Muscle of back (tissue), 13 donors: ENCODE measurements at places on chromosomes 12 and 14. TPM values are rescaled to one million over a fixed set of nuclear protein-coding genes. Genes with fewer than 3 reads are reported as not detected.

TSPAN31 gene
- polyA plus RNA-seq: 44.9 TPM

TUNAR gene
- polyA plus RNA-seq: not detected

MIP gene
- not detected for polyA plus RNA-seq

NRDE2 gene
- 7.1 TPM for polyA plus RNA-seq

DNA sequence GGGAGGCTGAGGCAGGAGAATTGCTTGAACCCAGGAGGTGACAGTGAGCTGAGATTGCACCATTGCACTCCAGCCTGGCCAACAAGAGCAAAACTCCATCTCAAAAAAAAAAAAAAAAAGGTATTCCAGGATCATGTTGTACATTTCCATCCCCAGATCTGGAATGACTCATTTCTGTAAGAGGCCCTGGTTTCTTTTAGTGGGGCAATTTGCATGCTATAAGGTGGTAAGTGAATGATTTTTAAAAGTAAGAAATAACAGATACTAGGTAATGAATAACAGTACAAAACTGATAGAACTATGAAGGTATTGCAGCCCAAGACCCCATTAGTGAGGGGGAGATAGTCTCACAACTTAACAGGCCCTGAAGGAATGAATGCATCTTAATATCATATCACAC lies 17.7 kb upstream of the ADCK1 start:
- DNase-seq: no peak

PPP1R36 gene
- polyA plus RNA-seq: 0.56 TPM

PPFIA2 gene
- polyA plus RNA-seq: 1.4 TPM

DNA sequence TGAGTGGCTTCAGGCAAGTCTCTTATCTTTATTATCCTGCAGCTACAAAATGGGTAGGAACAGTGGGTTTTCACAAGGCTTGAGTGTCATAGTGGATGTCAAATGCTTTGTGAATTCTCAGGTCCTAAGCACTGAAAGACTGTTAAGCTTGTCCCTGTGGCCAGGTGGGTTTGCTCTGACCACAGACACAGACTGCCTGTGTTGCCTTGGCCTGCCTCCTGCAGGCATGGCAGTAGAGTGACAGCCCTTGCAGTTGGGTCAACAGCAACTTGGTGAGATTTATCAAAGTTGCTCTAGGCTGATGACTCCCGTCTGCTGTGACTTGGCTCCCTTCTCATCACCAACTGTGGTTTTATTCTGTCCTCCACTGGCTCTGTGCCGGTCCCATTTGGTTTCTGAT lies 520.0 kb upstream of the CCDC196 start:
- no peak for DNase-seq

BATF gene
- not detected for polyA plus RNA-seq

RDH16 gene
- polyA plus RNA-seq: 0.50 TPM

ACOT6 gene
- not detected for polyA plus RNA-seq

MYRFL gene
- 0.37 TPM for polyA plus RNA-seq

GRCh38 chr14:82420871-82421270 lies 887.2 kb upstream of the SEL1L start:
- peak; percentile 13 for DNase-seq

HAL gene
- polyA plus RNA-seq: 0.29 TPM

- no peak for DNase-seq
Observed at GRCh38 chr12:33180918-33181317, 258.7 kb downstream of the SYT10 start.

ETFRF1 gene
- 27.8 TPM for polyA plus RNA-seq

DBX2 gene
- polyA plus RNA-seq: not detected

ZNF641 gene
- 13.8 TPM for polyA plus RNA-seq

GRCh38 chr14:52954346-52955214 lies 3.7 kb upstream of the FERMT2 start:
- DNase-seq: no peak

KRT77 gene
- not detected for polyA plus RNA-seq

PIANP gene
- 5.2 TPM for polyA plus RNA-seq

TMED10 gene
- 135 TPM for polyA plus RNA-seq

OVCH1 gene
- polyA plus RNA-seq: 0.39 TPM

KIF26A gene
- 6.2 TPM for polyA plus RNA-seq

DNA sequence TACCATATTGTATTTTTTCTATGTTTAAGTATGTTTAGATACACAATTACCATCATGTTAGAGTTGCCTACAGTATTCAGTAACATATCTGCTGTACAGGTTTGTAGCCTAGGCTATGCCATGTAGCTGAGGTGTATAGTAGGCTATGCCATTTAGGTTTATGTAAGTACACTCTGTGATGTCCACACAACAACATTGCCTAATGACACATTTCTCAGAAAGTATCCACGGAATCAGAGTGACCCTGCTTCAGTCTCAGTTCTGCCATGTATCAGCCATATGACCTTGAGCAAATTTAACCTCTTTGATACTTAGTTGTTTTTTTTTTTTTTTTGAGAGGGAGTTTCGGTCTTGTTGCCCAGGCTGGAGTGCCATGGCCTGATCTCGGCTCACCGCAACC lies 12.7 kb downstream of the SUSD6 start:
- DNase-seq: no peak

DNA sequence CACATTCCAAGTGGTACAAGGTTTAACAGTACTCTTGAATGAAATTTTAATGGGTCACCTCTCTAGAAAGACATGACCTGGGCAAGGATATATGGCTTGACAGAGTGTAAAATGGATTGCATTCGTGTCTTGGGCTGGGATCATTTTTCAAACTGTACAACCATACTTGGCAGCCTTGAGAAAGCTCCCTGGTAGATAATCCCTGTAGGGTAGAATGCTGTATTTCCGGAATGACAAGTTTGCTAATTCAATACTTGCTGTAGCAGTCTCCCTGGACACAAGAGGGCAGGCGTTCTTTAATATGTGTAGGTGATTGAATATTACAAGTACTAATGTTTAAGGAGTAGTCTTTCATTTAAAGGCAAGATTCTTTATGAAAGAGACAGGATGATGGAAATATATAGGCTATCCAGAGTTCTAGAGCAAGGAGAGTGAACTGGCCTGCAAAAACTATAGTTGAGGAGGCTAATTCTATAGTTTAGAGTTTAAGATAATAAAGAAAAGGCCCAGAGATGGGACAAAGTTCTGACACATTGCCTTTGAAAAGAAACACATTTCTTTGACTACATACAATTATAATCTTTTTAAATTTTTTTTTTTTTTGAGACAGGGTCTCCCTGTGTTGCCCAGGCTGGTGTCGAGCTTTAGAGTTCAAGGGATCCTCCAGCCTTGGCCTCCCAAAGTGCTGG lies 53.4 kb downstream of the PLBD1 start:
- peak; percentile 4 for DNase-seq

CHFR gene
- polyA plus RNA-seq: 16.3 TPM

OTX2 gene
- not detected for polyA plus RNA-seq

GRCh38 chr14:99564256-99564925 lies 39.6 kb downstream of the CCDC85C start:
- peak; percentile 90 for DNase-seq

- no peak for DNase-seq
Observed at GRCh38 chr12:122944605-122945592, 21.4 kb downstream of the ABCB9 start.

PPP1R1A gene
- polyA plus RNA-seq: 39.8 TPM

- DNase-seq: no peak
Observed at GRCh38 chr14:70784886-70785285, 24.4 kb downstream of the MAP3K9 start.

KRT74 gene
- not detected for polyA plus RNA-seq

GRCh38 chr12:29145372-29146170 lies 3.5 kb upstream of the FAR2 start:
- no peak for DNase-seq

DNA sequence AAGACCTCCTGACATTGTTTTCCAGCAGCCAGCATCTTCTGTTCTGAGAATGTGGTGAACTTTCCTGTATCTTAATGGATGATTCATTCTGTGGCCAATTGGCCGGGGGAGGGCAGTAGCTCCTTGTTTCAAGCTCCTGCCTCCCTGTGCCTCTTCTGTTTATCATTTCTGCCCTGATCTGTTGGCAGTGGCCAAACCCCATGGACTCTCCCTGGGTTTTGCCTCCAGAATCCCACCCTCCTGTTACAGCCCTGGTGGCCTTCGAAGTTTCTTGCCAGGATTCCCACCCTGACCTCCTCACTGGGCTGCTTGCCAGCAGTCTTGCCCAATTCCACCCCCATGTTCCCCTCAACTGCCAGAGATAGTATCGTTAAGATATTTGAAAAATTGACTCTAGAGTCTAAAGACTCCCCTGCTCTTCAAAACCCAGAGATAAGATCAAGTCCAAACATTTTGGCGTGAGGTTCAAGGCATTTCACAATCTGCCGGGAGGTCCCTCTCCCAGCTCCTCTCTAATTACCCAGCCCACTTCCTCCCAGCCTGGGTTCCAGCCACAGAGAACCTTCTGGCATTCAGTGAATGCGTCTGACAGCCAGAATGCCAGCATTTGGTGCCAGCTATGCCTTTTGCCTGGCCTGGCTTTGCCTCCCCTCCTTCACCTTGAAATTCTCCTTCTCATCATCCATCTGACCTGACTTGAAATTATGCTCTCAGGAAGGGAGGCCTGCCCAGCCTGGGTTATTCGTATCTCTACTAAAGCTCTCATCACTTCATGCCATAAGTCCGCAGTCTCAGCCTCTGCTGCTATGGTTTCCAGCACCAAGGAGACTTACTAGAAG lies 37.7 kb upstream of the TXNRD1 start:
- DNase-seq: peak; percentile 10

OAS2 gene
- polyA plus RNA-seq: 6.6 TPM

DNA sequence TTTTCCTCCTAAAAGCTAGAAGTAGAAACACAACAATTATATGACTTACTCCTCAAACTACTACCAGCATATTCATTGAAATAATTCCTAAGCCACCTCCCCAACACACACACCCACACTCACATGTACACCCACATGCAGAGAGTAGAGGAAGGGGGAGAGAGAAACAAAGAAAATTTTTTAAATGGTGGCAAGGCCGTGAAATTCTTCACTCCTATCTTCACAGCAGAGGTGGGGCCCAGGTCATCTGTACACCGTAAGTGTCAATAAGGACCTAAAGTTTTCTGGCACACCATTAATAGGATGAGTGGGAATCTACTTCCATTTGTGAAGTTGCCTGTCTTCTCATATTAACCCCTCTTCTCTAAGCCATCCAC lies 73.9 kb upstream of the EGLN3 start:
- DNase-seq: no peak

GRCh38 chr14:78028471-78028870 lies 141.7 kb upstream of the NRXN3 start:
- DNase-seq: peak; percentile 43

DNA sequence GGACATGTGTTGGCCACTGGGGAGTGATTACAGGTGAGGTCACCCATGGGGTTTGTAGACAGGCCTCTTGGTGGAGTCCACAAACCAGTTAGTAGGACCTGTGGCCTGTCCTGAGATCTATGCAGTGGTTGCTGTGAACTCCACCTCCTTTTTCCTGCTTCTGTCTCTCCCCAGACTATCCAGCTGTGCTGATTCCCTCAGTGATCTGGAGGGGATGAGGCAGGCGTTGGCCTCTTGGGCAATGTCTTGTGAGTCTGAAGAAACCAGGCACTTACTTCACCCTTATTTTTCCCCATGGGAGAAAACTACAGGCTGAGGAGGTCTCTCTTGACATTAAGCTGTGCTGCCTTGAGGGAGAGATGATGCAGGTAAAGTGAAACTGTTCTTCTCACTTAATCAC lies 257.2 kb upstream of the PRICKLE1 start:
- no peak for DNase-seq

GRCh38 chr12:81958406-81958805 lies 199.3 kb upstream of the PPFIA2 start:
- no peak for DNase-seq

KRT78 gene
- not detected for polyA plus RNA-seq

BIN2 gene
- 2.5 TPM for polyA plus RNA-seq

GRCh38 chr14:37641117-37641516 lies 45.7 kb downstream of the TTC6 start:
- DNase-seq: no peak

DNA sequence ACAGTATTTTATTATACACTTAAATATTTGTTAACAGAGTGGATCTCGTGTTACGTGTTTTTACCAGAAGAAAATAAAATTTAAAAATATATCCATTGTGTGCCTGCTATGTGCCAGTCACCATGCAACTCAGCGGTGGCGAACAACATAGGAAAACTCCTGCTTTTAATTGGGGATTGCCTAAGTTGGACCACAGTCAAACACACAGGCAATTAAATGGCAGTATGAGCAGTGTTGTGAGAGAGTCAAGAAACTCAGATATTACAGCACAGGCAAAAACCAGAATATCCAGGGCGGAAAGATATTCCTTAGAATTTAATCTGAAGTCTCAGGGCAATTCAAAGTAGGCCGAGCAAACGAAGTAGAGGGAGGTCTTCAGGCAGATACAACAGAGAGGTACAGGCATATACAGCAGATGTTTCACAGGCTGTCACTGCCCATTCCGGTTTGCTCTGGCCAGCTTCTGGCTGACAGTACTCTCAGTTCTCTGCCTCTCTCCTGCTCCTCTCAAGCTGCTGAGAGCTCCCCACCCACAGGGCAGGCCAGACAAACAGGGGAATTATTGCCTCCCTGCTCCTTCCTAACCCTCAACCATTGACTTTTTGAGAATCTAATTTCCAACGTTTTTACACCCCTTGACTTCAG lies 540.2 kb upstream of the TMEM132C start:
- DNase-seq: no peak
